ENCODE measurements at places on chromosomes 1 and 21. TPM values are rescaled to one million over a fixed set of nuclear protein-coding genes. Genes with fewer than 3 reads are reported as not detected.

DNA sequence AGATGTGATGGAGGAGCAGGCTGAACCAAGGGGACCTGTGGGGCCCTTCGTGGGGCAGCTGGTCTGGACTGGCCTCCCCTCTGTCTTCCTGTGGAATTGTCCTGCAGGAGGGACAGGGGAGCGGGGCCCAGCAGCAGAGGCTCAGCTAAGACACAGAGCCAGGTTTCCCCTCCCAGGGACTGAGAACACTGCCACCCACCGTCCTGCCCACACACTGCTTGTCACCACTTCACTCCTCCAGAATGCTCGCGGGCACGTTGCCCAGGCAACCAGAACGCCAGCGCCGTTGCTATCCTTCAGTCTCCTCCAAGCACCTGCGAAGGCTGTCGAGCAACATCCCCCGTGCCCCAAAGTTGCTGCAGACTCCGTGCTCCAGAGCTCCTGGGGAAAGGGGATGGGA is 46.4 kb downstream of the AJAP1 start:
- no peak for DNase-seq

- no peak for DNase-seq
Observed at GRCh38 chr21:28220680-28221079, 772.0 kb downstream of the LTN1 start.

GRCh38 chr1:94115254-94115899 is 5.6 kb downstream of the ABCA4 start:
- DNase-seq: no peak

- DNase-seq: no peak
Observed at GRCh38 chr1:59484096-59484495, 187.2 kb downstream of the FGGY start.

DCST1 gene
- total RNA-seq: 0.14 TPM
